ENCODE measurements at places on chromosomes 4 and X.
A peak's percentile ranks its signal among the peaks of the same experiment; 100 is the strongest.

DNA sequence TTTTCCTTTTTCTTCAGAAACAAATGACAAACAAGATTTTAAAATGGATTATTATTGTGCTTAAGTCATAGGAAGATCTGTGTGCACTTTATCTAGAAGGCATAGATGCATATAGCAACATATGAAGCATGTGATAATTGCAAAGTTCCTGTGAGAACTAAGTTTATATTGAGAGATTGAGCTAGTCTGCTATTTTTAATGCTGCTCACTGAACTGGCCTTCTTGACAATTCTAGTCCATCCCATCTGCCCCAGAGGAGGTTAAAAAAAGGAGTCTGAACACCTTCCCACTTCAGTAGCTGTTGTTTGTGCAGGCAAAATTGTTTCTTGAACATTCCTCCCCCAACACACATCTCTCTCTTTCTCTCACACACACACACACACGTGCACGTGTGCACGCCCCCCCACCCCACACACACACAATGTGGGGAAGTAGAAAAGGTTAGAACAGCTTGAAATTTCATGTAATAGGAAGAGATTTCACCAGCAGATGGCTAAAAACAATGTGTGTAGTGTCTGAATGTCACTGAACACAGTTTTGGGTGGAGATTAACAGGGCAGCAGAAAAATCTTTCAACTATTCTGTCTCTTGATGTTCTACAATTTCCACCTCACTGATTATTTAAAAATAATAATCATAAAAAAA lies 108.0 kb downstream of the GPM6A start:
- DNase-seq: no peak

GRCh38 chr4:140799686-140800225 lies 43.6 kb upstream of the TBC1D9 start:
- DNase-seq: no peak

GRCh38 chr4:103073792-103074438 lies 2.6 kb downstream of the SLC9B2 start:
- DNase-seq: no peak

- DNase-seq: peak; percentile 46
Measured at GRCh38 chr4:183722731-183723560, 63.9 kb downstream of the TRAPPC11 start.

DNA sequence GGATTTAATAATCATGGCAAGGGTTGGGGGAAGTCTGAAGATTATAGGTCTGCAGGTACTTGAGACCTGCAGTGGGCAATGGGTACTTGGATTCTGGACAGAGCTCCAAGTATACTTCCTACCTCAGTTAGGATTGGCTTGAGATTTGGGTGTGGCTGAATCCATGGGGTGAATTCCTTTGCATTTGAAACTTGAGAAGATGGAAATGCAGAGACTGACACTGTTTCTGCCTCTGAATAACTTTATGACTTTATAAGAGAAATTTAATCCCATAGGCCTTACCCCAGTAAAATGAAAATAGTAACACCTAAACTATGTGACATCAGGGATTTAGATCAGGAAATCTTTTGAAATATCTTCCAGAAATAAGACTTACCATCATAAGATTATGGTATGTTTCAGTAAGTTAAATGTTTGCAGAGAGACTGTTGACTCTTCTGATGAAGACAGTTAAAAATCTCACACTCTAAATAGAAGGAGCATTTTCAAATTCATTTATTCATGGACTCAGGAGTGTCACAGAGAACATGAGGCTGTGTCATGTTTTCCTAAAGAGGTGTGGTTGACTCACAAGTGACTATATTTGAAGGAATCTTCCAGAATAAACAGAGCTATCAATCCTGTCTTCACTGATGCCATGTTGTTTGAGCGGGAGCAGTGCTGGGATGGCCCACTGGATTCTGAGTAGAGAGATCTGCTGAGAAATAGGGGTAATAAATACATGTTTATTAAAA lies 513.5 kb upstream of the NR3C2 start:
- no peak for DNase-seq

Data from activated naive CD8-positive, alpha-beta T cell treated with anti-CD3 and anti-CD28 coated beads, Interleukin-2, amount 50 U/mL, for 24 hours (primary cell).